ENCODE measurements at places on chromosomes 2 and 18. TPM values are rescaled to one million over a fixed set of nuclear protein-coding genes. Genes with fewer than 3 reads are reported as not detected.

GRCh38 chr18:49910019-49910418, 96.7 kb upstream of the ACAA2 start:
- DNase-seq, result no peak

DNA sequence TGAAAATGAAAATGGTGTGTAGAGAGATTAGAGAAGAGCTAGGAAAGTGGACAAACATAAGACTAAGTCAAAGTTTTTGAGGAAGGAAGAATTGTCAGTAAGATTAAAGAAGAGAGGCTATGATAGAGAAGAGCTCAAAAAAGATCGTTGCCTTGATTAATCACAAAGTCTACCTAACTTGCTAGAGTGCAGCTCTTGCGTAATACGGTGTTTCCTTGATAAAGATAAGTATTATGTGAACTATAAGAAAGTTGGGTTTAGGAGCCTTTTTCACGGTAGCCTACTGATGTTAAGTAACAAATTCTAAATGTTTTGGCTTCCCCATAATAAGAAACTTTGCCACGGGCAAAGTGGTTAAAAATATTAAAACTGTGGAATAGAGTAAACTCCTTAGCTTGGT, 226.4 kb upstream of the NRXN1 start:
- no peak for DNase-seq

DNA sequence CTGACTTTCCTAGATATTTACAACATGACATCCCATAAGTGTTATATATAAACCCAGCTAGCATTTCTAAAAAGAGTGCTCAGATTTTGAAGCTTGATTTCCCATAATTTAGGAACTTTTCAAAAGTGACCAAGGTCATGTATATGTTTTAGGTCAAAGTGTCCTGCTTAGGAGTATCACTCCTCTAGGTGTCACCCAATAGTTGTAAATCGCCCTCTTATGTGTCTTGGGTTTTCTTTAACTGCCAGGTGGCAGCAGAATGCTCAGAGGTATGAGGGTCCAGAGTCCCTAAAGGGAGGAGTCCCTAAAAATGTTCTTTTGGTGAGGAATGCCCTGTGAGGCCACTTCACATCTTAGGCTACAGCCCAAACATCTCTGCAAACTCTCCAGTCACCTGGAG, 358.3 kb downstream of the CELF4 start:
- no peak for DNase-seq

- DNase-seq, result peak; percentile 79
Measured at GRCh38 chr18:73646772-73647171, 500.9 kb downstream of the FBXO15 start.

DNA sequence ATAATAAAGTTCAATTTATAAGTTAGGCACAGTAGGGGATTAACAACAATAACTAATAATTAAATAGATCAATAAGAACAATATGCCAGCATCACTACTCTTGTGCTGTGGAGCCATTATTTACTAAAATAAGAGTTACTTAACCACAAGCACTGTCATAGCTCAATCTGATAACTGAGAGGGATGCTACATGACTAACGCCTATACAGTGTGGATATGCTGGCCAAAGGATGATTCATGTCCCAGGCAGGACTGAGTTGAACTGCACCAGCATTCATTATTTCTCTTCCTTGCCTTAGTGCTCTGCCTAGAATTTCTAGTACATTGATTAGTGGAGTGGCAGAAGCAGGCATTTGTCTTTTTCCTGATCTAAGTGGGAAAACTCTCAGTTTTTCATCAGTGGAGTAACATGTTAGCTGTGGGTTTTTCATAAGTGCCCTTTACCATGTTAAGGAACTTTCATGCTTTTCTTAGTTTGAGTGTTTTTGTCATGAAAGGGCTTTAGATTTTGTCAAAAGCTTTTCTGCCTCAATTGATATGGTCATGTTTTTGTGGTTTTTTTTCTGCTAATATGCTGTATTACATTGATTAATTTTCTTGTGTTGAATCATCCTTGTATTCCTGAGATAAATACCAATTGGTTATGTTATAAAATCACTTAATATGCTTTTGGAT, 21.7 kb downstream of the KIAA1328 start:
- no peak for DNase-seq

GRCh38 chr18:69599377-69599776, 198.7 kb downstream of the DOK6 start:
- no peak for DNase-seq

GRCh38 chr2:21928292-21928691, 804.5 kb downstream of the TDRD15 start:
- no peak for DNase-seq

- no peak for DNase-seq
Measured at GRCh38 chr2:17625446-17625845, 85.0 kb downstream of the VSNL1 start.

- DNase-seq, result no peak
Measured at GRCh38 chr2:189204322-189204941, 24.9 kb upstream of the COL5A2 start.

DNA sequence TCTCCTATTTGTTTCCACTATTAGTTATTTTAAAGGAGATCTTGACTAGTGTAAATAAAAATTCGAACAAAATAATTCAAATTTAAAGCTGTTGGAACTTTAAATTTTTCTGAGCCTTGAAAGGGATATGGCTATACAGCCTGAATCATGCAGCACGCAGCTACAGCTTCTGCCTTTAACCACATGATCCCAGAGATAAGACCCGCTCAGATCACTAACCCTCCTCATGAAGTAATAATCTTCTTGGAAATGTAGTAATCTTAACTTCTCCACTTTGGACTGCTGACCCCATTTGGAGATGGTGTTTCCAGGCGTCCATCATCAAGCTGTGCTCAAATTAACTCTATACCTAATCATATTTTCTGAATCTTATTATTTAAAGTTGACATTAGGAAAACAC, 336.6 kb downstream of the DSC3 start:
- DNase-seq, result no peak

GRCh38 chr2:241869087-241869961, at the start of gene RTP5:
Gene RTP5, plus strand, starts transcription at chr2:241869729. Its CDS starts 28 bp downstream, at chr2:241869757.
- DNase-seq, result no peak

DNA sequence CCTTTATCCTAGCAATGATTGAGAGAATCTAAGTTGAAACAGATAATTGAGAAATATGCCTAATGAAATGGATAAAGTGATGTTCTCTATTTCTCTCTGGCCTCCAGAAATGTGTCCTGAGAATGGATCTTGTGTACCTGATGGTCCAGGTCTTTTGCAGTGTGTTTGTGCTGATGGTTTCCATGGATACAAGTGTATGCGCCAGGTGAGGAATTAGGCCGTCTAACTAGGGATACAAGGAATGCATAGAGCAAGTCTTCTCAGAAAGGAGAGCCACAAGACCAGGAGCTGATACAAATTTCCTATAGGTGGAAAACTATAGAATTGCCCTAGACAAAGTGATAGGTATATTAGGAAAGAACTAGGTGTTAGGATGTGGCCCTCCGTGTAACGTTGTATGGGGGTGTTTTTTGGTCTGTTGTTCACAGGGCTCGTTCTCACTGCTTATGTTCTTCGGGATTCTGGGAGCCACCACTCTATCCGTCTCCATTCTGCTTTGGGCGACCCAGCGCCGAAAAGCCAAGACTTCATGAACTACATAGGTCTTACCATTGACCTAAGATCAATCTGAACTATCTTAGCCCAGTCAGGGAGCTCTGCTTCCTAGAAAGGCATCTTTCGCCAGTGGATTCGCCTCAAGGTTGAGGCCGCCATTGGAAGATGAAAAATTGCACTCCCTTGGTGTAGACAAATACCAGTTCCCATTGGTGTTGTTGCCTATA, 592 bp upstream of the CAD start:
- DNase-seq, result no peak

Gene B3GNT2
- 17.8 TPM for total RNA-seq

Gene APLF
- 6.4 TPM for total RNA-seq

Gene COL4A3
- total RNA-seq, result not detected

Gene KCNJ13
- total RNA-seq, result not detected

Data from dermis microvascular lymphatic vessel endothelial cell (primary cell).